ENCODE measurements at places on chromosomes 5 and 9.

GRCh38 chr9:119771341-119771740 is 402.1 kb upstream of the BRINP1 start:
- DNase-seq, result no peak

DNA sequence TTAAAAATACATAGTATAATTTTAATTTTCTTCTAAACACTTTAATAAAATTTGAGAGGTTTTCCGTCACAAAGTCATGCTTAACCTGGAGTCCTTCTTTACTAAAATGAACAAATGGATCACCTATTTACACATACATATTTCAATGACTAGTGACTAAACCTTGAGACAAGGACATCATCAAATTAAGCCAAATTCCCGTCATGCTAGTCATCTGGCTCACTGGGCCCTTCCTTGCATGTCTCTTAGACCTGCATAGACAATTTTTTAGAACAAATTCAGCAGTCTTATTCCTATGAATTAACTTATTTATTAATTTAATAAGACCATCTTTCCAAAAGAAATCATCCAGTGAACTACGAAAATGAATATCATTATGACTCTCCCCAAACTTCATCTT is 26.6 kb downstream of the ERAP2 start:
- no peak for DNase-seq

DNA sequence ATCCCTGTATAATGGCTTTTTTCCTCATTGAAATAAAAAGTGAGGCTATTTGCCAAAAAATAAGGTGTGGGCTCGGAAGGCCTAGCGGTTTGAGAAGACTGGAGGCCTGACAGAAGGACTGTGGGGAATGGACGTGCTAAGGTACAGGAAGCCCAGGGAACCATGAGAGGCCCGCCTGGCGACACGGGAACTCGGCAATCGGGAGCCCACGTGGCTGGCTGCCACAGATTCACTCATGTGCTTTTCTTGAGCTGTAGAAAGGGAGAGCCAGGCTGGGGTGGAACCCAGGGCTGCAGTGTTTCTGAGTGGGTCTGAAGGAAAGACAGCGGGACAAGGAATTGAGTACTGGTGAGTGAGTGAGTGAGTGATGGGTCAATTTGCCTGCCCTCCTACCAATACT is 11.9 kb upstream of the DDX41 start:
- DNase-seq, result no peak

DNA sequence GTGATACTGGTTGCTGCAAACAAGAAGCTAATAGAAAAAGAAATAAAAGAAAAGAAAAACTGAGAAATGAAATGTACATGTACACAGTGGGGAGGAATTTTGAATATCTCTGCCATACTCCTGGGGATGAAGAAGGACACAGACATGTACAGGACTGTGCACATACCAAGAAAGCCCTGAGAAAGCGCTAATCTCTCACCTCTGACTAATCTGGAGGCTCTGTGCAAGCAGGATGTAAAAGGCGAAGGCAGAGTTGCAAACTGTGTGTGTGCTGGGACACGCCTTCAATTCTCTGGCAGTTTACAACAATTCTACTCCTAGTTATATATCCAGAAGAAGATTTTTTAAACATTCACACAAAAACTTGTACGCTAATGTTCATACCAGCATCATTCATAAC is 211.4 kb downstream of the KIAA0825 start:
- DNase-seq, result no peak

DNA sequence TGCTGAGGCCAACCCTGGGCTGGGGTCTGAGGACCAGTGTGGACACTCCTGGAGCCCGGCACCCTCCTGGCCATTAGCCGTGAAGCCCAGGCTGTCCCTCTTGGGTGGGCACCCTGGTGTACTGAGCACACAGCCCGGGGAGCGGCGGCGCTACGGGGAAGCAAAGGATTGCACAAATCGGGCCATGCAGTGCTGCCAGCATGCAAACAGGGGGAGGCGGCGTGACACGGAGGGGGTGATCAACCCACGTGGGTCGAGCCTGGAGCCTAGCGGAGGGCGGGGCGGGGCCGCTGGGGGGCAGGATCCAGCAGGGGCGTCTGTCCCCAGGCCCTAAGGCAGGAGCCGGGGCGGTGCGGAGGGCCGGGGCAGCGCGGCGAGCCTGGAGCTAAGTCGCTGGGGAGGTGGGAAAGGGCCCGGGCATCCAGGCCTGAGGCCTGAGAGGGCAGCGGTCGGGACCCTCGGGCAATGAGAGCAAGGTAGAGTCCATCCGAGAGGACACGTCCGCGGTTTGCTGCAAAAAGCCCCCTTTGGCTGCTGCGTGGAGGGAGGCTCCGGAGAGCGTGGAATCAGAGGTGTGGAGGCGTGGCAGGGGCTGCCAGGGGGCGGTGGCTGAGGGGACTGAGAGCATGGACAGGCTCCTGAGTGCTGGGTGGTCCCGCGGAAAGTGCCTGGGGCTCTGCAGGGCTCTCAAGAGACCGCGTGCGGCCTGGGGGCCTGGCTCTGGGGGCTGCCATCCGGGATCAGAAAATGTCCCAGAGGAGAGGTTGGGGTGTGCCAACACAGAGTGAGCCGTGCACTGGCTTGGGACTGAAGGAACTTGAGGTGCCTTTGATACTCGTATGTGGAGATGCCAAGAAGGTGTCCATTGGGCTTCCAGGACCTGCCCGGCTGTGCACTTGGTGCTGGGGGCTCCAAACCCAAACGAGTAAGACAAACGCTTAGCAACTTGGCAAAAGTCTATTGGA is 94.2 kb downstream of the BARX1 start:
- DNase-seq, result no peak

DNA sequence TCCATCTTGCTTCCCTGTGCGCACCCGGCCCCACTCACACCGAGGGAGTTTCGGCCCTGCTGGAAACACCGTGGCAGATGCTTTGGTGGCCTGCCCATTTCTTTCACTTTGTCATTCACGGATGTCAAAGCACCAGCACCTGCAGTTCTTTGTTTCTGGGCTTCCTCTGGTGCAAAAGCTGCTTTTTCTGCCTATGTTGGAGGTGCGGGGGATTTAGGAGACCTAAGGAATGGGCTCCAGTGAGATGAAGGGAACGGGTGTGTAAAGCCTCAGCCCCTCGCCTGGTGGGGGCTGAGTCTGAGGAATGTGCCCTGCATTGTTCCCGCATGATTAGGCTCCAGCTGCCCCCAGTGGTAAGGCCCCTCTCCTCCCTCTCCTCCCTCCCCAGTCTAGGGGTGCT is 62.3 kb downstream of the THBS4 start:
- no peak for DNase-seq

DNA sequence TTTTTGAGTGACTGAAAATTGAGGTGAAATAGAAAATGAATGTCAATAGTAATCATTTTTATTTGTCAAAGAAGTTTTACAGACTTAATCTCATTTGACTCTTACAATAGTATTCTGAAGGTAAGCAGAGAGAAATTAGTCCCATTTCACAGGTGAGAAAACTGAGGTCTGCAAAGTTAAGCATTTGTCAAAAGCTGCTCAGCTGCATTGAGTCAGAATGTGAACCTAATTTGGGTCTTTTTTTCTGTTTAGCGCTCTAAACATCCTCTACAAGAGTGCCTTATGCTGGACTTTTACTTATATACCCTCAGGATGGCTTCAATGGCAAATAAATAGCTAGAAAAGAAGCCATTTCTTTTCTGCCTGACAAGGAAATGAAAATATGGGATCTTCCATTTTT is 135.7 kb downstream of the RASGRF2 start:
- DNase-seq, result no peak

DNA sequence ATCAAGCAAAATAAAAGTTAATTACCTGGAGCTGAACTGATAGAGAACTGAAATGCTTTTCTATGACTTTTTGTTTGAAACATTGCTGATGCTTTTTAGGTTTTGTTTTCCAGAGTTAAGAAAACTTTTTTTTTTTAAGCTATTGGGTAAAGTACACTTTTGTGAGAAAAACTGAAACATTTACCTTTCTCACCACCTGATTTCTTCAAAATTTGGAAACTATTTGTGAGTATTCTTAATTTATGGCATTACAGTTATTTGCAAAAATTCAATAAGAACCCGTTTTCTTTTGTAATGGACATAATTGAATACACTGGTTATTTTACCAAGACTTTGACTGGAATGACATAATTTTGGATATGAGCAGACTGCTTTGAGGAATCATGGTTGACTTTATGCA is 6.6 kb downstream of the C9orf153 start:
- DNase-seq, result no peak

GRCh38 chr9:120877276-120878034 is 467 bp upstream of the PHF19 start:
- peak; percentile 38 for DNase-seq

DNA sequence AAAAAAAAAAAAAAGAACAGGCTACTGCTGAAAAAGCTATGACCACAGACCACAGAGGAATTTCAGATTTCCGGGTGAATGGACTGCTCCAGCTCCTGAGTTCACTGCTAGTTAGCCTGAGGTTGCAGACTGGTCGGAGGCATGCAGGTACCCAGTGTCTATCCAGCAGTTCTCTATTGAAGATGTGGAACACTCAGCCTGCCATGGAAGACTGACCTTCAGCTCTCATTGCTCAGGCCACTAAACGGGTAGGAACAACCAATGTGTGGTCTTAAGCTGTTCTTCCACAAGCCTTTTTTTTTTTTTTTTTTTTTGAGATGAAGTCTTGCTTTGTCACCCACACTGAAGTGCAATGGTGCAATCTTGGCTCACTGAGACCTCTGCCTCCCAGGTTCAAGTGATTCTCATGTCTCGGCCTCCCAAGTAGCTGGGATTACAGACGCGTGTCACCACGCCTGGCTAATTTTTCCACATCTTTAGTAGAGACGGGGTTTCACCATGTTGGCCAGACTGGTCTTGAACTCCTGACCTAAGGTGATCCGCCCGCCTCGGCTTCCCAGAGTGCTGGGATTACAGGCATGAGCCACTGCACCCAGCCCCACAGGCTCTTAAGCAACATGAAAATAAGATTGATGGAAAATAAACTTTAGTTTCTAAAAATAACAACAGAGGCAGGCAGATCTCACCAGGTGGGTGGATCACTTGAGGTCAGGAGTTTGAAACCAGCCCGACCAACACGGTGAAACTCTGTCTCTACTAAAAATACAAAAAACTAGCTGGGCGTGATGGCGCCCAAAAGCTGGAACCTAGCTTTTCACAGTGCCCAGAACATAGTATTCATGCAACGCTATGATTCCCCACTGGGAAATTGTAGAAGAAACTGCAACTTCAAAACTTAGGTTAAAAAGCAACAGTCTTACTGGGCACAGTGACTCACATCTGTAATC is 20.0 kb upstream of the NPM1 start:
- DNase-seq, result no peak

GRCh38 chr5:171667341-171668096 is 118.1 kb upstream of the SMIM23 start:
- no peak for DNase-seq

GRCh38 chr5:114317751-114318150 is 44.1 kb upstream of the KCNN2 start:
- no peak for DNase-seq

- DNase-seq, result no peak
These were observed 971.1 kb upstream of the COX7C start for GRCh38 chr5:85646641-85647040.

DNA sequence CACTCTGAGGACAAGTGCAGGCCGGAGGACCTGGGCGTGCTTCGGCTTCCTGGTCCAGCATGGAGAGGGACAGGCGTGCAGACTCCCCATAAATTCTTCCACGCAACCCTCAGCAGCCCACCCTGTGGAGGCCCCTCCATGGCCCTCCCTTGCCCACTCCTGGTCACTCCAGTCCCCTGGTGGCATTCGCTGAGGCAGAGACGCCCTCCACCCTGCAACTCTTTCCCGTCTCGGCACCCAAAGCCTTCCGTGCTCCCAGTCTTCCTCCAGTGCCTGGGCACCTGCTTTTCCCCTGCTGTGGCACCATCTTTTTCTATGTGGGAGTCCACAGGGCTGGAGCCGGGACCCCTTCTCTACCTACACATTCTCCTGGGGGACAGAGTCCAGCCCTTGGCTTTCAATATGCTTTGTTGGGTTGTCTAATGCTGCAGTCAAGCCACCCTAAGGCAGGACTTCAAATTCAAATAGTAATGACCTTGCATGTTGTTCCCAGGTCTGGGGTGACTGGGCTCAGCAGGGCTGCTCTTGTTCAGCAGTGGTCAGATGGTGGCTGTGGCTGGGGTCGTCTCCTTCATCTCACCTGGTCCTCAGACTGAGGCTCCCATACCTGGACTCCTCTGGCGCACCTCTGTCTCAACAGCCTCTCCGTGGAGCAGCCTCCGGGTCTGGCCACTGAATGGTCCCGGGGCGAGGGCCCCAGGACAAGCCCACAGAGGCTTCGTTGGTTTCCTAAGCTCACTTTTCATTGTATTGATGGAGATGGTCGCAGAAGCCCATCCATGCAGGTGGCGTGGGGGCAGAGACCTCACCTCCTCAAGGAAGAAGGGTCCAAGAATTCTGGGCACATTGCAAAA is 15.2 kb downstream of the MRPL36 start:
- DNase-seq, result no peak

GRCh38 chr9:121620777-121621449 is 30.5 kb upstream of the DAB2IP start:
- no peak for DNase-seq

GRCh38 chr5:72223371-72223770 is 96.7 kb downstream of the MRPS27 start:
- no peak for DNase-seq

DNA sequence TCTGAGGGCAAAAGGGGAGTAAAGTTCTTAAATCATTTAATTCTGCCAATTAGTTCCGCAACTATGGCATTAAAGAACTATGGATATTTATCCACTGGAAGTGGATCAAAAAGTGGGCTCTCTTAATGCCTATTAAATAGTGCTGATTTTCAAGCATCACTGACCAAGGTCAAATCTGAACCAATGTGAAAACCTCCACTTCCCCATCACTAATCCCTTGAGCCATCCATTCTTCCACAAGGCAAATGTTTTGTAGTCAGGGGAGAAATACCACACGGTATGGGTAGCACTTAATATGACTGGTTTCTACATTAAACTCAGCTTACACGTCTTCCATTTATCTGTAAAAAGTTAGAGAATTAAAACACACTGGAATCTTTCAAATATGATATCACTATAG is 57.6 kb downstream of the MLLT3 start:
- no peak for DNase-seq

- no peak for DNase-seq
These were observed 161.6 kb upstream of the PANK3 start for GRCh38 chr5:168740811-168741213.

DNA sequence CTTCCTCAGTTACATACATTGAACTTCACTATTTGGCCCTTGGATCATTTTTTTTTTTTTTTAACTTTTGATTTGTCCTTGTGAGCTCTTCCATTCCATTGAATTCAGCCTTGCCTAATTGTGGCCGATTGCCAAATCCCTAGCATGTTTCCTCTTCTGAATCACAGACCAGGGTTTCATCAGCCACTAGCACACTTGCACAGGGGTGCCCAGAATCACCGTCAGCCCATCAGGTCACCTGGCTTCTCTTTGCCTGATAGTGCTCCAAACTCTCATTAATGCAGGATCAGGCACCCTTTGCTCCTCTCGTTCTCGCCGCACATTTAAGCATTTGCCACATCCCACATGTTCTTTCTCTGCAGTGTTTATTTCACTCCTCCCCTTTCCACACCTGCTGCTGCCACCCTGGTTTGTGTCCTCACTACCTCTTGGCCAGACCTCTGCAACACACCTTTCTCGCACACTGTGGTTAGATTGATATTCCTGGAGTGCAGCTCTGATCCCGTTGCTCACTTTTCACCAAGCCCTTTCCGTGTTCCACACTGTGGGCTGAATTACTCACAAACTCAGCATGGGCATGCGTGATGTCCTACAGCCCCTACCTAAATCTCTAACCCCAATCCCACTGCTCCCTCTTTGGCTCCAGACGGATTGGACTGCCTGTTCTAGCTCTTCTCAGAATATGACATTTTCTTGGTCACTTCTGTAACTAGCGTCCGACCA is 9.8 kb downstream of the PIK3R1 start:
- no peak for DNase-seq

- no peak for DNase-seq
These were observed 108.6 kb upstream of the SH3GL2 start for GRCh38 chr9:17470036-17470813.

- no peak for DNase-seq
These were observed 377.3 kb downstream of the ICE1 start for GRCh38 chr5:5799826-5800225.
